ENCODE measurements at places on chromosomes 6 and 20.

DNA sequence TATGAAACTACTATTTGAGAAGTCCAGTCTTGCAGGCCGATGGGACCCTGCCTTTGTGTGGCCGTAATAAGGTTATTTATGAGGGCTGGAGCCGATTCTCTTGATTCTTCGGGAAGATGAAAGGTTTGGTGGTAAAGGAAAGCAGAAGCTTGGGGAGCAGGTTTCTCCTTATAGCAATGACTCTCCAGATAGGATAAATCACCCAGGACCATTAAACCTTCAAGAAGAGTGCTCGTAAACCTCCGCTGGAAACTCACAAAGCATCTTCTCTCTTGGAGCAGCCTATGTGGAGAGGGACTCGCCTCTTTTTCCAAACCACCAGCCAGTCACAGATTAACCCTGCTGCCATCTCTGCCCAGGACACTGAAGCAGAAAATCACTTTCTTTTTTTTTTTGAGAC lies 69.6 kb upstream of the SALL4 start:
- no peak for DNase-seq

GRCh38 chr20:39474879-39475278 lies 512.7 kb downstream of the DHX35 start:
- DNase-seq = no peak

- DNase-seq = no peak
These were observed 9.6 kb downstream of the KCNS1 start for GRCh38 chr20:45091366-45091765.

GRCh38 chr20:19018881-19019280 lies 193.6 kb upstream of the SLC24A3 start:
- DNase-seq = no peak

GRCh38 chr20:42192321-42192720 lies 574.1 kb upstream of the CHD6 start:
- no peak for DNase-seq

GRCh38 chr20:20371083-20371482 lies 3.2 kb downstream of the INSM1 start:
- no peak for DNase-seq

GRCh38 chr20:55099251-55099650 lies 623.9 kb downstream of the DOK5 start:
- no peak for DNase-seq

- DNase-seq = no peak
These were observed at the start of gene C6orf132 for GRCh38 chr6:42142118-42142835. Gene C6orf132, minus strand, starts transcription at chr6:42142620. Its CDS starts 176 bp downstream, at chr6:42142444.

GRCh38 chr20:32037929-32038328 lies 14.1 kb upstream of the HCK start:
- DNase-seq = no peak

DNA sequence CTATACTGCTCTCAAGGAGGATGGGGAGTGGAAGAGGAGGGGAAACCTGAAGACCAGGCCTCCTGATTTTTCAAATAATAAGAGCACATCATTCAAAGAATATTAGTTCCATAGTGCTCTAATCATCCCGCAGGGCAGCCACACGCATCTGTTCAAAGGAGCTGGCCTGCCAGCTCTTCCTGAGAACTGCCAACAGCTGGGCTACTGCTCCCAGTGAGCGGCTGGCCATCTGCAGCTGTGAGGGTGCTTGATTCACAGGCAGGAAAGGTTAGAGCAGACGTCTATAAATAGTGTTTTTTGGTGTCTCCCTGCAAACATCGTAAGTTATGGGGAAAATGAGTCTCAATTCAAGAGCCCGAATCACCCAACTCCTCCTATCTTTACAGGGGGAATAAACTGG lies 17.3 kb downstream of the NSFL1C start:
- DNase-seq = no peak

GRCh38 chr6:12289365-12289919 lies 719 bp upstream of the EDN1 start:
- DNase-seq = no peak

DNA sequence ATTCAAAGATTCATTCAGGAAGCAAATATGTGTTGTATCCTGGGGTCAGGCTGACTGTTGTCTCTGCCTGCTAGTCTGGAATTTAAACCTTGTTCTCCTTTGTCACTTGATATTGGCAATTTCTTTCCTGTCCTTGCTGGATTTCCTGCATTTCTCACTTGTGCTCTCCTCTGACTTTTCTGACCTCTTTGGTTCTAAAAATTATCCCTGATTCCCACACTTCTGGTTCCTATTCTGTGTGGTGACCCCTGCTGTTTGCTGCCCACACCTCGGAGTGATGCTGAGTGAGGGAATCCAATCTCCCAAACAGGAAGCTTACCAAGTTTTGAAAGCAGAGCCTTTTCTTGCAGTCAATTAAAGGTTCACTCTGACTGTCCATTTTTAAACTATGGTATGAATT lies 345.3 kb downstream of the CDKAL1 start:
- DNase-seq = no peak

DNA sequence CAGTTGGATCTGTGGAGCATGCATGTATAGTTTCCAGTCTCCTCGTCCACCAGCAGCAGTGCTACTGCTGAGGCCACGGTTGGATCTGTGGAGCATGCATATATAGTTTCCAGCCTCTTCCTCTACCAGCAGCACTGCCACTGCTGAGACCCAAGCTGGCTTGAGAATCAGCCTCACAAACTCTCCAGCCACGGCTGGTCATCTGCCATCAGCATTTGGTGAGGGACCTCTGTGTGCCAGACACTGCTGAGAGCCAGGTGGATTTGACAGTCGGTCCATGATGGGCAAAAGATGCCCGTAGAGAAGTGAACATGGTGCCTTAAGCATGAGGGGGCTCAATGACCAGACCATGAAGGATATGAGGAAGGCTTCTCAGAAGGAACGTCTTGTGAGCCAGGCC lies 46.4 kb downstream of the SLC9A8 start:
- DNase-seq = no peak

- no peak for DNase-seq
These were observed 52.8 kb downstream of the MYLIP start for GRCh38 chr6:16181439-16182297.

DNA sequence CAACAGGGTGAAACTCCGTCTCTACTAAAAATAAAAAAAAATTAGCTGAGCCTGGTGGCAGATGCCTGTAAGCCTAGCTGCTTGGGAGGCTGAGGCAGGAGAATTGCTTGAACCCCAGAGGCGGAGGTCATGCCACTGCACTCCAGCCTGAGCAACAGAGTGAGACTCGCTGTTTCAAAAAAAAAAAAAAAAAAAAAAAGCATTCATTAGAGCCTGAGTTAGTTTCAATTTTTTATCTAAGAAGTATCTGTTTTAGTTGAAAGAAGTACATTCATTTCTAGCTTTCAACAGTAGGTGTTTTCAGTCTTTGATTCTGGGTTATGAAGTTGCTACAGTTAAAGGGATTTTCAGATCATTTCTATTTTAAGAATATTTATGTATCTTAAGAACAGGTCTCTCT lies 42.2 kb downstream of the ZNF292 start:
- no peak for DNase-seq

DNA sequence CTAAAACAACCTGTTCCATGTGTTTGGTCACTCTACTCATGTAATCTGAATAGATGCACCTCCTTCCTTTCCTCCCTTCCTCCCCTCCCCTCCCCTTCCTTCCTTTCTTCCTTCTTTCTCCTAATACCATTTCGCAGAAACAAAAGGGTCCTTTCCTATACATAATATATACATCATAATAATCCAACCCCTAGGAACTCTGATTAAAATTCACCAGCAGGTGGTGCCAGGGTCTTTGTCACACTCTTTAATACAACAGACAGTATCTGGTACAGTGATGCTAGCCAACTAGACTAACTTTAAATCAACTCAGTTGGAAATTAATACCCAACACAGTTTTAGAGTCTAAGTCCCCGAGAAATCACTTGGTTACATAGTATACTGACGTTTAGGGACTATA lies 181.2 kb upstream of the SHLD1 start:
- DNase-seq = peak; percentile 14

Data from activated CD8-positive, alpha-beta memory T cell treated with anti-CD3 and anti-CD28 coated beads for 4 hours (primary cell).